ENCODE measurements at places on chromosomes 6 and 20. TPM values are rescaled to one million over a fixed set of nuclear protein-coding genes. Genes with fewer than 3 reads are reported as not detected.

- no peak for DNase-seq
These were observed 45.1 kb downstream of the KIAA0319 start for GRCh38 chr6:24600903-24601302.

The BHLHE23 gene
- total RNA-seq = not detected

The MEI4 gene
- not detected for total RNA-seq

The PHACTR1 gene
- total RNA-seq = 0.90 TPM

The FAM83C gene
- not detected for total RNA-seq
